ENCODE measurements at places on chromosomes 4 and X. TPM values are rescaled to one million over a fixed set of nuclear protein-coding genes. Genes with fewer than 3 reads are reported as not detected.

CXCL8 gene
- total RNA-seq, result 10.4 TPM

CLTRN gene
- total RNA-seq, result 0.65 TPM

RBMXL3 gene
- not detected for total RNA-seq

ATP1B4 gene
- not detected for total RNA-seq

MEPE gene
- total RNA-seq, result not detected

SPANXN3 gene
- total RNA-seq, result not detected

ZIC3 gene
- total RNA-seq, result not detected

ARHGAP6 gene
- total RNA-seq, result not detected

TRAM1L1 gene
- 0.52 TPM for total RNA-seq

ADH1C gene
- not detected for total RNA-seq

ABLIM2 gene
- total RNA-seq, result 6.4 TPM

GNRHR gene
- not detected for total RNA-seq

GPR173 gene
- 0.02 TPM for total RNA-seq

VEGFD gene
- 0.20 TPM for total RNA-seq

HS3ST1 gene
- total RNA-seq, result 0.60 TPM

PCDH10 gene
- 0.10 TPM for total RNA-seq

NALF2 gene
- total RNA-seq, result 5.2 TPM

RASL11B gene
- total RNA-seq, result 0.08 TPM

VEGFC gene
- 9.4 TPM for total RNA-seq

GAGE12J gene
- not detected for total RNA-seq

TREX2 gene
- total RNA-seq, result 1.8 TPM

VCX gene
- total RNA-seq, result not detected

IL13RA2 gene
- total RNA-seq, result not detected

TET2 gene
- 2.4 TPM for total RNA-seq

TGIF2LX gene
- not detected for total RNA-seq

TMEM144 gene
- 2.7 TPM for total RNA-seq

PDLIM3 gene
- total RNA-seq, result 0.10 TPM

POU3F4 gene
- total RNA-seq, result not detected

RTL5 gene
- total RNA-seq, result 2.9 TPM

FAM184B gene
- total RNA-seq, result 0.02 TPM

MAGED4B gene
- total RNA-seq, result 11.0 TPM

RTL9 gene
- total RNA-seq, result 0.13 TPM

SERTM2 gene
- not detected for total RNA-seq
